Astrocyte of the spinal cord (primary cell): ENCODE measurements at places on chromosomes 16 and 17.

- DNase-seq, result no peak
Measured at GRCh38 chr17:74362810-74363498, 1.3 kb upstream of the BTBD17 start.

- no peak for DNase-seq
Measured at GRCh38 chr16:83685615-83686165, 122.1 kb upstream of the HSBP1 start.

DNA sequence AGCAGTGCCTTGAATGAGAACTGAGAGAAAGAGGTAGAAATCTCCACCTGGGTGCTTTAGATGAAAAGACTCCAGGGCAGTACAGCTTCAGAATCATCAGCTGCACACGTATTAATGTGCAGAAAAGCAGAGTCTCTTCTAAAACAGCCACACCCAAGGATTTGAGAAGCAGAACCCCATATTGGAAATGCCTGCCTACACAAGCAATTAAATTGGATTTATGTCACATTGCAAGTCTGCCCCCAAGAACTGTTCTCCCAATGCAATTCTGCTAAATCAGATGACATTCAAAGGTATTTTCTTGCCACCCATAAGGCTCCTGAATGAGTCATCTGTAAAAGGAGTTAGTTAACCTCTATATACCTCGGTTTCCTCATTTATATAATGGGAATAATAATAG, 326.0 kb upstream of the C16orf82 start:
- no peak for DNase-seq

DNA sequence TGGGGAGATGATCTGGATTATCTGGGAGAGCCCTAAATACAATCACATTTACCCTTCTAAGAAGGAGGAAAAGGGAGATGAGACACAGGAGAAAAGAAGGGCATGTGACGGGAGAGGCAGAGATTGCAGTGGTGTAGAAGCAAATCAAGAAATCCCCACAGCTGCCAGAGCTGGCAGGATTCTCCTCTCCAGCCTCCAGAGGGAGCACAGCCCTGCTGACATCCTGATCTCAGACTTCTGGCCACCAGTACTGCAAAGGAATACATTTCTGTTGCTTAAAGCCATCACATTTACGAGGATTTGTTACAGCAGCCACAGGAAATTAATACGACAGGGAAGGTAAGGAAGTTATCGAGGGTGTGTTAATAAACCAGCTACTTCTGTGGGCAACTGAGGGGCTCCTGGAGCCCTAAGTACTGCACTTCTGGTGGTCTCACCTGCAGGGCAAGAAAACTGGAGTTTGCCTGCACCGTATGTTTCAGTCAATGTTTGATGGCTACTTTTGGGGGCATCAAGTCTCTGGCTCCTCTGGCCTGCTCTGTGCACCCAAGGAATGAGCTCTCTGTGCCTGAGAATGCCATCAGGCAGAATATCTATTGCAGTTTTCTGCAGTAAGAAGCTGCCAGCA, 22.9 kb upstream of the CDH13 start:
- DNase-seq, result peak; percentile 61

GRCh38 chr16:20137909-20138308, 64.2 kb upstream of the GPR139 start:
- no peak for DNase-seq

DNA sequence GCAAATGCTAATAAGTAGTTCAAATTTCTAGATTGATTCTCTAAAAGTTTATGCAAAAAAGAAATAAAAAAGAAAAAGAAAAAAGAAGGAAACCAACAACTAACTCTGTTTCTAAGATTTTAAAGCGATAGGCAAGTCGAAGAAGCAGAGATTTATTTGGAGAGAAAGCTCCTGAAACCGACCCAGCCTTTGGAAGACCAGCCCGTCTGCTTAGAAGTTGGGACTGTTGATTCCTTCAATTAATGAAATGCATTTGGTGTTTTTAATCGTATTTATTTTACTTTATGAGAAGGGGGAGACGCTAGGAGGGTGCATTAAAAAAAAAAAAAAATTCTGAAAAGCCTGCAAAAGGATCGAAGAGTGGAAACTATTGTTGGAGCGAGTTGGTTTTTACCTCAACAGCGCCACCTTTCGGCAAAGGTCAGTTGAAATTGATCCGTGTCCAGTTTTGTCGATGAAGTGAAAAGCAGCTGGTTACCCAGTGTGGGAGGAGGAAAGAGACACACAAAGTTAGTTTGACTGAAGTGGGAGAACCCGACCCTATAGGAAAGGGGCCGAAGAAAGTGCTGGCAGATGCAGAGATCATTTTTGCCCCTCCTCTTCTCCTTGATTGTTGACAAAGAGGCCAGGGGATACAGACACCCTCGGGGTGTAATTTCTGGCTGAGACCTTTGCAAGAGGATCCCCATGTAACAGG, 1.5 kb upstream of the MAF start:
- peak; percentile 82 for DNase-seq

DNA sequence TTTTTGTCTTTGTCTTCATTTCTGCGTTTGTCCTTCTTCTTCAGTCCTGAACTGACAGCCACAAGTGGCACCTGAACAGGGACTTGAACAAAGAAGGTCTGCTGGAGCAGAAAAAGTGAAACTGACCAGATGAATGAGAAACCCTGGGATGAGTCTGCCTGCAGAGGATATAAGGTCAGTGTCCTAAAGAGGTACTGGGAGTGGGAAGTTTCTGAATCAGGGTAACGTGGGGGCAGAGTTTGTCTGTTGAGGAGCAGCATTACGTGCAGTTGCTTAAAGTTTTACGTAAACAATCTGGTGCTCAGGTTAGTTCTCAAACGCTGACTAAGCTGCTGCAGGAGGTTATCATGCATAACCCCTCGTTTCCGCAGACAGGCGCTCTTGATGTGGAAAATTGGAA, 2057.6 kb downstream of the TP53TG3F start:
- no peak for DNase-seq

DNA sequence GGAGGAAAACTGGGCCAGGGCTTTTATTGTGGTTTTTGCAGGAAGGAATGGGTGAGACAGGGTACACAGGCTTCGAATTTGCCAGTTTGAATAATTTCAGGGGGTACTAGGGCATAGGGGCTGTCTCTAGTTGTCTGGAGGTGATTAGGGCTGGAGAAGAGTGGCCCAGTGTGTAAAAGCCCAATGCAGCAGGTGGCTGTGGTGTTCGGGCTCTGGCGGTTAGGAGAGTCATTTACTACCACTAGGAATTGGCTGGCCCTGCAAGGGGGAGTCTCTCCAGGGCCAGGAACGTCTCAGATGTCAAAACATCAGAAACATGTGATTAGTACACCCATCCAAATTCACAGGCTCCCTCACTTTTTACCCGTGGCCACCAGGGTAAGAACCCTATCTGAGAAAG, 50.3 kb downstream of the GINS3 start:
- no peak for DNase-seq

DNA sequence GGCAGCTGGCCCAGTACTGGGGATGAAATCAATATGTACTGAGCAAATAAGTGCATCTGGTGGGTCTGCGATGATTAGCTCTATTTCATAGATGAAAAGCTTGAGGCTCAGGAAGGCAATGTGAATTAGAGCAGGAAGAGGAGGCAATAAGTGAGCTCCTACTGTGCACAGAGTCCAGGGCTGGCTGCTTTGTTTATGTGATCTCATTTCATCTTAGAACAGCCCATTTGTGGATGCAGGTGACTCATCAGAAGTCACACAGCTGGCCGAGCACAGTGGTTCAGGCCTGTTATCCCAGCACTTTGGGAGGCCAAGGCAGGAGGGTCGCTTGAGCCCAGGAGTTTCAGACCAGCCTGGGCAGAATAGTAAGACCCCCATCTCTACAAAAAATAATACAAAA, 7.1 kb downstream of the TMEM114 start:
- DNase-seq, result peak; percentile 74

- DNase-seq, result peak; percentile 37
Measured at GRCh38 chr17:82120148-82120547, 22.1 kb upstream of the FASN start.

GRCh38 chr16:83802135-83802534, 5.6 kb upstream of the HSBP1 start:
- DNase-seq, result peak; percentile 82

GRCh38 chr17:6654841-6655731, 3.5 kb downstream of the C17orf100 start:
- DNase-seq, result no peak

- DNase-seq, result no peak
Measured at GRCh38 chr17:53659181-53659580, 163.5 kb upstream of the KIF2B start.

GRCh38 chr17:42514867-42515266, 21.2 kb upstream of the NAGLU start:
- DNase-seq, result no peak

GRCh38 chr16:89588413-89589109, 13.0 kb downstream of the CPNE7 start:
- no peak for DNase-seq

DNA sequence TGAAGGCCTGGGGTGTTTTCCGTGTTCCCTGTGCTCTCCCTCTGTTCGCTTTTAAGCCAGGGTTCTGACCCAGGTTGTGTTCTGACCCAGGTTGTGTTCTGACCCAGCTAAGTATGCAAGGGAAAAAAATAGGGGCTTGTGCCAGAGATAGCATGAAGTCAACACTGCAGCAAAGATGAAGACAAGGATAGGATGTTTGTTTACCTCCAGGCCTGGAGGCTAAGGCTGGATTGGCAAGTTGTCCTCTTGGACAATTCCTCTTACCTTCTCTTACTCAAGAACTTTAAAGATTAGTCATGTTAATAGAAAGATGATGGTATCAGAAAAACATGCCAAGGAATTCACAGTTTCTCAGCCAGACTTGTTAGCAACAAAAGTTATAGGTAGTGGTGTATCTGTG, 19.4 kb downstream of the LYRM9 start:
- no peak for DNase-seq

GRCh38 chr16:79171931-79172705, 428.4 kb downstream of the MAF start:
- DNase-seq, result no peak

GRCh38 chr17:49223168-49223516, 7.4 kb downstream of the PHOSPHO1 start:
- DNase-seq, result no peak

- DNase-seq, result no peak
Measured at GRCh38 chr17:67221062-67221998, 23.7 kb downstream of the HELZ start.

GRCh38 chr17:74053712-74054078, 149.8 kb upstream of the RPL38 start:
- no peak for DNase-seq

DNA sequence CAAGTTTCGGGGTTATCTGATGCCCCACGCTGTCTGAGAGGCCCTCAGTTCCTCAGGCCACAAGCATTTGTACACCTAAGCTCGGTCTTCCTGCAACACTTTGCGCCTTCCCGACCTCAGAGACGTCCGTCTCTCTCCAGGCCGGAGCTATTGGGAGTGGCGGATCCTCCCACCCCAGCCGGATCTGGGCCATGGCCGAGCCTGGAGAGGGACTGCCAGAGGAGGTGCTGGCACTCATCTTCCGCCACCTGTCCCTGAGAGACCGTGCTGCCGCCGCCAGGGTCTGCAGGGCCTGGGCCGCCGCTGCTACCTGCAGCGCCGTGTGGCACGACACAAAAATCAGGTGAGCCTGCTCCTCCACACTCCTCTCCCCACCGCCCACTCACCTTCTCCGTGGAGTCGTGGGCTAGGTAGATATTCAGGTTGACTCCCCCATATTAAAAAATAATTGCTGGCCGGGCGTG, 1.9 kb downstream of the FBXL8 start:
- no peak for DNase-seq

- DNase-seq, result no peak
Measured at GRCh38 chr16:5323284-5324141, 225.9 kb upstream of the EEF2KMT start.

DNA sequence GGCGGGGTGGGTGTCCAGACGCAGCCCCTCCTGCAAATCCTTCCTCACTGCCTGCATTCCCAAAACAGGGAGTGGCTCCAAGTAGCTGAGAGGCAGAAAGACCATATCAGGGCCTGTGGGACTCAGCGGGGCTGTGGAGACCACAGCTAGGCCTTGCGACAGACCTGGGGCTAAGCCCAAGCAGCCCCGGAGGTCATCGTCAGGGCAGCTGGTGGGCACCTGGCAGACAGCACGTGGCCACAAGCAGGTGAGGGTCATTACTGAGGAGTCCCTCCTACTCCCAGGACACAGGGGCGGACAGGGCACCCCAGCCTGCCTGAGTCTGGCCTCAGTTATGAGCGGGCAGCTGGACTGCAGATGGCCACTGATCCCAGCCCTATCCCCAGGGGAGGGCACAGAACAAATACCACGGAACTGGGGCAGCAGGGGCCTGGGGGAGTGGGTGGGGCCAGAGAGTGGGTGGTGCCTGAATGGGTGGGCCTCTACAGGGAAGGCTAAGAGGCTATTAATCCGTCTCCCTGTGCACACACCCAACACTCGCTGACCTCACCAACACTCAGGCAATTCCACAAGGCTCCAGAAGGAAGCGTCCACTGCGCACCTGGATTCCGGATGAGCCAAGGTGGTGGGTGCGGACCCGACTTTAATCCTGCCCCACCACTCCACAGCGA, 8.5 kb downstream of the HS3ST6 start:
- DNase-seq, result no peak
